AML-193 (cell line): ENCODE measurements at places on chromosomes 2 and 18.

DNA sequence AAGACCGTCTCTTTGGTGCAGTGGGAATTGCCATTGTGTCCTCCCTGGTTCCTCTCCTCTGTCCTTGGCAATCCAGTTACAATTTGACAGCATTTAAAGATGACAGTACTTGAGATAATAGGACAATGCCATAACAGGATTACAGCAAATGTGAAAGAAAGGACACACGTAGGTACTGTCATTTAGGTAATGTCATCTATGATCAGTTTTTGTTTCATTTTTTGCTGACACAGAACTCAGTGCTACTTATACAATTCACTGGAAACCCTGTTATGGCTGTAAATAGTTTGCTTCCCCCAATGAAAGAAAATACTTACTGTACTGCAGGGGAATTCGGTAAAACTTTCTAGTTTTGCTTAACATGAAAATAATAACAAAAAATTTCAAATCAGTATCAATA lies 65.2 kb downstream of the BCL11A start:
- DNase-seq = no peak

GRCh38 chr2:209940936-209941335 lies 61.5 kb upstream of the RPE start:
- DNase-seq = no peak

- no peak for DNase-seq
Observed at GRCh38 chr2:94762600-94762999, 108.6 kb upstream of the TEKT4 start.

DNA sequence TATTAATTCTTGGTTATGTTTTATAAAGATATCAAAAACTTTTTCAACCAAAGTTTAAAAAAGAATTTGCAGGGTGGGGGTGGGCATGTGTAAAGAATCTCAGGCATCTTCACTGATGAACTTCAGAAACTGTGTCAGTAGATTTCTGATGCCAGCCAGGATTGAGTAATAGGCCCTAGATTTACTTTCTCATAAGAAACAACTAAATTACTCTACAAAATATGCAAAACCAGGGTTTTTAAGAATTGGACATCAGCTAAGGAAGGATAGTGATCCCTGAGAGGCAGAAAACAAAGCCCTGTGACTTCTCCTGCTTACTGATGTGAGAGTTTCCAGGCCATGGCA lies 11.9 kb upstream of the IL1R1 start:
- DNase-seq = no peak

DNA sequence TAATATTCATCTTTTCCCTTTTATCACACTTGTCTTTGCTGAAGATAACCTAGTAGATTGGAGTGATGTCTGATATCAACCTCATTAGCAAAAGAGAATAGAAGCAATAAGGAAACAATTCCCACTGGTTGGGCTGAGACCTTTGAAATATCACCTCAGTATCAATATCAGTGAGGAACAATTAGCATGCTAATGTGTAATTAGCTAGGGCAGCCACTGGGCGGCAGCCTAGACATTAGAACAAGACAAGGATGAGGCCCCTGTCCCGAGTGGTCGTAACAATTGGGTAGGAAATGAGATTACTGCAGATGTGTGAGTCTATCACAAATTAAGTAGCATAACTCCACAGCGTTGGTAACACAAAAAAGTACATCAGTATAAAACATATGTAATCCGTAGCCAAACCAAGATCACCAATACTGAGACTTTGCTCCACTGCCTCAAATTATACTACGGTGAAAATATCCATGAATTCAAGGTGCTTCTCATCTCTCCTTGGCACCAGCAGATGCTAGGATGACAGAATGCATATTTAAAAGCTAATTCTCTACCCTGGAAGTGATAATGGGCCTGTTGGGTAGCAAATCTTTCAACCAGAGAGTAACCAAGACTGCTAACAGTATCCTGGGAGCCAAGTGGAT lies 99.1 kb downstream of the ALPK2 start:
- peak; percentile 25 for DNase-seq

- DNase-seq = no peak
Observed at GRCh38 chr2:225004597-225004996, 37.7 kb downstream of the DOCK10 start.

- no peak for DNase-seq
Observed at GRCh38 chr2:79453918-79454317, 58.9 kb upstream of the CTNNA2 start.

DNA sequence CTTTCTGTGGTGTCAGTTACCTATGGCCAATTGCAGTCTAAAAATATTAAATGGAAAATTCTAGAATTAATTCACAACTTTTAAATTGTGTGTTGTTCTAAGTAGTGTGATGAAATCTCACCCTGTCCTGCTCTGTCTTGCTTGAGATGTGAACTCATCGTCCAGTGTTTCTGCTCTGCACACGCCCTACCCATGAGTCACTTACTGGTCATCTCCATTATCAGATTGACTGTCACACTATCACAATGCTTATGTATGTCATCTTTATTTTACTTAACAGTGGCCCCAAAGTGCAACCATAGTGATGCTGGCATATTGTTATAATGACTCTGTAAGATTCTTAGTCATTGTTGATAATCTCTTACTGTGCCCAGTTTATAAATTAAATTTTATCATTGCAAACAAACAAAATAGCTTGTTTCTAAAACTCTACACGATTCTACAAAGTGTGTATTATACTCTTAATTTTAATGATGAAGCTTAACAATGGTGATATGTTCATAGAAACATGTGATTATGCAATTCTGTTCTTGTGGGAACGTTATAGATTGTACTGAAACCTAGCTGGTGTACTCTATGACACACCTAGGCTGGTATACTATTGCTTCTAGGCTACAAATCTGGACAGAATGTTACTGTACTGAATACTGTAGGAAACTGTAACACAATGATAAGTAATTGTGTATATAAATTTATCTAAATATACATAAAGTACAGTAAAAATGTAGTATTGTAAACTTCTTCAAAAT lies 1086.8 kb upstream of the PIK3C3 start:
- no peak for DNase-seq

- DNase-seq = no peak
Observed at GRCh38 chr18:37332219-37332618, 233.4 kb downstream of the CELF4 start.
